Stromal cell of bone marrow (primary cell): ENCODE measurements at places on chromosomes 5 and 9.
A peak's percentile ranks its signal among the peaks of the same experiment; 100 is the strongest.

DNA sequence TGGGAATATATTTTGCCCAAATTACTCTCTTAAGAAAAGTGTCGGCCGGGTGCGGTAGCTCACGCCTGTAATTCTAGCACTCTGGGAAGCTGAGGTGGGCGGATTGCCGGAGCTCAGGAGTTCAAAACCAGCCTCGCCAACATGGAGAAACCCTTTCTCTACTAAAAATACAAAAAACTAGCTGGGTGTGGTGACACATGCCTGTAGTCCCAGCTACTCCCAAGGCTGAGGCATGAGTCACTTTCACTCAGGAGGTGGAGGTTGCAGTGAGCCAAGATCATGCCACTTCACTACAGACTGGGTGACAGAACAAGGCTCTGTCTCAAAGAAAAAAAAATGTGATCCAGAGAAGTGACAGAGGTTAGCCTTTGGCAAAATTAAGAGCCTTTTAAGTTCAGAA lies 26.4 kb upstream of the TMEM171 start:
- DNase-seq = peak; percentile 34

DNA sequence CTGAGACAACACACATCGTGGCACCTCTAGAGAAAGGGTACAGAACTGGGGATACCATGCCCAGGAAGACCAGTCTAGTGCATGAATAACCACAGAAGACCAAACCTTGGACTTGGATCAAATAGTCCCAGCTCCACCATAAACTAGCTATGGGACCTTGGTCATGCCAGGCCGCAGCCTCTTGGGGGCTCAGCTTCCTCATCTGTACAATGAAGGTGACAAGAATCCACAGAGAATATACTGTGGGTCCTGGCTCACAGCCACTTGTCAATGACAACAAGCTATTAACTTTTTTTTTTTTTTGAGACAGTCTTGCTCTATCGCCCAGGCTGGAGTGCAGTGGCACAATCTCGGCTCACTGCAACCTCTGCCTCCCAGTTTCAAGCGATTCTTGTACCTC lies 3.9 kb downstream of the KYAT1 start:
- DNase-seq = no peak

DNA sequence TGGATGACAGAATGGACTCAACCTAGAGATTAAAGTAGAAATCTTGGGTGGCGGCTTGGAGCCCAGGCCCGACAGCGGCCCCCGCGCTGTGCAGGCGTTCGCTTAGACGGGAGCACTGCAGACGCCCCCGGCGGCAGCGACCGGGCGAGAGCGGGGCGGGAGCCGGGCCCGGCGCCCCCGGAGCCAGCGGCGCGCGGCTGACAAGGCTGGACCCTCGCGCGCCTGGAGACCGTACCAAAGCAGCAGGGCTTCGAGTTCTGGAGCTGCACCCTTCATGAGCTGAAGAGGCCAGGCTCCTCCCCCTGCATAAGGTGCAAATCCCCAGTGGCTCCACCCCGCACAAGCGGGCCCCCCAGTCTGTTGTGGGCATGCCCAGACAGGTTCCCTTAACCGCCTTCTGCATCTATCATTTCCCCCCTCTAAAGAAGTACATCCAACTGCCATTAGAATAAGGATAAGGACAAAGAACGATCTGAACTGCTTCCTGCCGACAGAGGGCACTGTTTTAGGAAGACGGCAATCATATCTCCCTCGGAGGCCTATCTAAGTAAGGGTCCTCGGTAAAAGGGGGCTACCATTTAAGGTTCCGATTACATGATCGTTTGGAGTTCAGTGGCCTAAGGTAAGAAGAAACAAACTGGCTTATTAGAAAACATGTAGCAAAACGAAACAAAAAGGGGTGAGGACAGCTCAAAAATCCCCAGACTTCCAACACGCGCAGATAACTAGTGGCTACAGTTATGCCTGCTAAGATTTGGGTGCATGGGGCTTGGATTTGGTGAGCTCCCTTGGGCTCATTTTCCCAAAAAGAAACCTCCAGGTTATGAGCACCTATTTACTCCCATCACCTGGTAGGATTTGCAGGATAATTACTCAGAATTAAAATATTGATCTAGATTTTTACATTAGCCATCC lies 66.3 kb downstream of the RGMB start:
- no peak for DNase-seq

DNA sequence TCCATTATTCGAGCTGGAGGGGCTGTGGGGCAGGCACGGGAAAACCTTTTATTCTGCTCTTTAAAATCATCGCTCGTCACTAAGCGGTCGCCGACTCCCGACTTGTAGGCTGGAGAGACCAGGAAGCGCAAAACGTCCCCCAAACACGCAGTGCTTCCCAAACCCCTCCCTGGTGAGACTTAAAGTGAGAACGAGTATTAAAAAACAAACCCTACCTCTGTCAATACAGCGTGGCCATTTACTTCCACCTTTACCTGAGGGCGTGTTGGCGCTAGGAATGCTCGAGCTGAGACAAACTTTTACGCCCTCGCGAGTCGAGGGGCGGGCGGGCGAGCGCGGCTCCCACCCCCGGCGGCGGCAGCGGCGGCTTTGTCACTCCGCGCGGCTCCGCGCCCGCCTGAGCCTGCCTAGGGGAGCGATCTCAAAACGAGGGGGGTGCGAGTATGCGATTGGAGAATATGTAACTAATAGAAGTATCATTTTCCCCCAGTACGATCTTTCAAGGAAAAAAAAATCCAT lies at the start of gene NR2F1-AS1:
TSS of gene NR2F1-AS1 (minus strand) at position 293 of the 519 bp plus-strand sequence.
- DNase-seq = no peak

DNA sequence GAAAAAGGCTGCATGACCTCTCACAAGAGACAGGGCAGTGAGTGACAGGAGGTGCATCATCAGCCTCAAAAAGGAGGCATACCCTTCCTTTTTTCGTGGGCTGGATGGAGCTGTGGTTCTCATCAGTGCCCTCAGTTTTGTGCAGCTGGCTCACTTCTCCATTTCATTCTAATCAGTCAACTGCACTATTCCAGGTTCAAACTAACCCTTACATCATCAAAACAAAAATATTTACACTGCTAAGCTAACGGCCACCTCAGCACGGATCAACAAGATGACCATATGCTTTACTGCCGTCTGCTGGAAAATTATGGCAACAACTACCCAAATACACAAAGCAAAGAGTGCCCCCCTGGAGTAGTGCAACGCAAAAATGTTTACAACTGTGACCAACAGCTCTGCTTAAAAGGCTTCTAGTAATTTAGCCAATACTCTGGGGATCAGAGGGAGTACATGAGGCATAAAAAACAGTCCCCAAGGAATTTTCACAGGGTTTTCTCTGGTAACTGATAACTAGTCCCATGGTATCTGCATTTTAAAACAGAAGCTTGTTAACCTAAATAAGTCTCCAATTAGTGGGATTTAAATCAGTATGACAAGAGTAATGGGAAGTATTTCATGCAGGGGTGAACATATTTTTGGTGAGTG lies 10.8 kb downstream of the KCNV2 start:
- peak; percentile 30 for DNase-seq

GRCh38 chr5:138448481-138449398 lies 9.9 kb downstream of the REEP2 start:
- no peak for DNase-seq
